ENCODE measurements at places on chromosomes 3 and 15.

- no peak for DNase-seq
These were observed 3.0 kb downstream of the TRAK1 start for GRCh38 chr3:42094128-42094527.

DNA sequence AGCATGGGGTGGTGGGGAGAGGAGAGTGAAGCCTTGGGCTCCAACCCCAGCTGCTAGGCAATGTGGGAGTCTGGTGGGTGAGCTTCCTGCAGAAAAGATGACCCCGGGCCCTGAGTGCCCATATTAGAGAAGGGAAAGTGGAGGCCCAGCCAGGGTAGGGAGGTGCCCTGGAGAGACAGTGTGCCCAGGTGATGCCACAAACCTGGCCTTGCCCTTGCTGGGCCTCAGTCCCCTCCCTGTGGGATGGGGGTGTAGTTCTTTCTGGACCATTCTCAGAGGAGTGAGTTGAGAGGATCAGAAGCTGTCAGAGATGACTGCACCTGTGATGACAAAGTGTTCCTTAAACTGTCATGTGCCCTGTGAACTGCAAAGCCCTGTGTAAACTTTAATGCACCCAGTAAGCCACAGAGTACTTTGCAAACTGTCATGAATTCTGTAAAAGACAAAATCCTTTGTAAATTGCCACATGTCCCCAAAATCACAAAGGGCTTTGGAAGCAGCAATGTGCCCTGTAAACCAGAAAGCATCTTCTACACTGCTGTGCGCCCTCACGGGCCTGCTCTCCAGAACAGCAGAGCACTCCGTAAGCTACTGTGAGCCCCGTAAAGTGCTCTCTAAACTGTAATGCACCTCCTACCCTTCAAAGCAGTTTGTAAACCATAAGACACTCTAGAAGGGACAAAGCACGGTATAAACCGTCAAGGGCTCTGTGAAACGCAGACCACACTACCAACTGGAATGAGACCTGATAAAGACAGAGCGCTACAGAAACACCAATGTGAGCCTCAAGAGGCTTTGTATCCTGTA lies 51.3 kb upstream of the FGD5 start:
- no peak for DNase-seq

DNA sequence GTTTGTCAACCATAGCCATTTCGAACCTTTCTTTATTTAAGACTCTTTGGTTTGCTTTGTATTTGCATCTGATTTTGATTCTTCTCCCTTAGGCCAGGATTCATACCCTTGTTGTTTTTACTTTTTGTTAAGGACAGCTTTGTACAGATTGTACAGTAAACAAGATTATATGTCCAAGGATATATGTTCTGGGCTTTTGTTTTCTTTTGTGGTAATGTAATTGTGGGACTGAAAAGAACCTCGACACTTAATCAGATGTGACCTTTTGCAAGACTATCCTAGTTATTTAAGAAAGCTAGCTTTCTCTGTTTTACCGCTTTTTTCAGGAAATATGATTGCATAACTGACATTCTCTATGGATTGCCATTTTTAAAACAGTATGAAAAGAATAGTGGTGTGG lies 67.0 kb upstream of the SAMMSON start:
- no peak for DNase-seq

DNA sequence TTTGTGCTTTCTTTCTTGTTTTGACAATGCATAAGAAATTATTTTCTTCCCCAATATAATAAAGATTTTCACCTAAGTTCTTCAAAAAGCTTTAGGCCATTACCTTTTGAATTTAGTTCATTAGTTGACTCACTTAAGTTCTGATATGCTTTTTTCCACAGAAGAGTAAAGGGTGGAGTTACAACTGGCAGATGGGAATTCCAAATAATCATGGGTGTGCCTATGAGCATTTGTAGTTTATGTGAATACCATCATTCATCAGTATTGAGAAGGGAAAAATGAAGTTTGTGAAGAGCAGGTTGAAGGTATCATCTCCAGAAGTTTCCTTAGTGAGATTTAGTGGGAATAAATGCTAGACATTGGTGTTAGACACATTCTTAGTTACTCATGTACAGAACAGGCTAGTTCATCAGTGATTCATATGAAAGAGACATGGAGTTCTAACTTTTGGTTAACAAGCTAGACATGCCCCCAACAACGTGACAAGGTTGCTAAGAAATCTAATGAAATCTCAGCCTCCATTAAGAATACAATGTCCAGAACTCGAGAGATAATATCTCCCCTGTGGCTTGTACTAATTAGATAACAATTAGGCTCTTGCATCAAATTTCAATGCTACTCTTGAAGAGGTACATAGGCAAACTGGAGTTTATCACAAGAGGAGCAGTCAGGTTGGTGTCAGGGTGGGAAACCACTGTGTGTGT lies 16.9 kb upstream of the ALCAM start:
- DNase-seq, result no peak

GRCh38 chr15:64216730-64217428 lies 54.1 kb upstream of the PPIB start:
- DNase-seq, result no peak

DNA sequence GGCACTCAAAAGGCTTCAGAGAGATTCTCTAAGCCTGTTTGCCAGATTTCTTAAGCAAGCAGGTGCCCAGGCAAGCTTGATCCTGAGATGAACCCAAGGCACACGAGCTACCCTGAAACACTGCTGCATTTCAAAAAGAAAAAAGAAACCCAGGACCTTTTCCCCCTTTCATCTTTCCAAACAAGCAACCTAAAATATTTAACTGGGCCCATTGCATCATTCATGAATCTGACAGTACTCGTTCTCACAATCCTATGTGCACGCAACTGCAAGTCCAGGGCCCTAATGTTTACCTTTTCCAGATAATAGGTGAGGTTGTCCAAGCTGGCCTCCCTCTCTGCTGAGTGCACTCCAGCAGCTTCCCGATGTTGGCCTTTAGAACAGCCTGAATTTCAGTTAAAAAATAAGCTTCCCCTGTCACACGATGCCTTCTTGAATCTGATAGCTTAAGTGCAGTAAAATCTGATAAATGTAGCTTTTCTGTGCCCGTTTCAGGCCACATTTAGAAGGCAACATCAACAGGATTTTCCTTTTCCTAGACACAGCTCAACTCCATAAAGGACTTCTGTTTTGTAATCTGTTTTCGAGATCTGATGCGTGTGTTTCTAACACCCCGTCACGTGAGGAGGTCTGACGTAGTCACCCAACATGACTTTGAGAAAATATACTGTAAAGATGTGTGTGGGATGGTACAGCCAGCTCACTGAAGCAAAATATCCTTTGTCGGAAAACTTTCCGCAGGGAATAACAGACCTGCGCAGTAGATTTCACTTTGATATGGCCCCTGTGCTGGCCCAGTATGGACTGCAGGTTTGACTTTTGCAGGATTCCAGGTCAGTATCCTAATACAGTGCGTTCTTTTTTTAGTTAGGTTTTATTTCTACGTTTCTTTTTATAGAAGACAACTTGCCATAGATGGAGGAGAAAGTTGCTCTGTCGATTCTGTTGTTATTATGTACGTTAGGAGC lies 55.1 kb upstream of the RASA2 start:
- no peak for DNase-seq

GRCh38 chr3:160486459-160486869 lies 36.9 kb upstream of the TRIM59 start:
- no peak for DNase-seq

- DNase-seq, result no peak
These were observed 127.6 kb downstream of the SMAD6 start for GRCh38 chr15:66829551-66830121.

DNA sequence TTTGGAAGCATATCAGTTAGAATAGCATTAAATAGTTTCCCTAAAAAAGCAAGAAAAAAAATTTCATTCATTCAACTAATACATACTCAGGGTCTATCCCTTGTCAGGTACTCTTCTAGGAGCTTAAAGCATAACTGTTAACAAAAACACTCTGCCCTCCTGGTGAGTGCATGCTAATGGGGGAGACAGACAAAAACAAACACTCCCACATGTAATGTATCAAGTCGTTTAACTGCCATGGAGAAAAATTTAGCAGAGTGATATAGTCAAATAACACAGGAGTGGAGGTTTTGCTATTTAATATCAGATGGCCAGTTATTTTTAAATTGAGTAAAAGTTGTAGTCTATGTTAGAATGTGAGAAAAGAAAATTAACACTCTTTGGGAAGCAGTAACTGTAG lies 254.5 kb upstream of the RARB start:
- no peak for DNase-seq

GRCh38 chr3:152480282-152480953 lies 211.7 kb downstream of the MBNL1 start:
- no peak for DNase-seq

DNA sequence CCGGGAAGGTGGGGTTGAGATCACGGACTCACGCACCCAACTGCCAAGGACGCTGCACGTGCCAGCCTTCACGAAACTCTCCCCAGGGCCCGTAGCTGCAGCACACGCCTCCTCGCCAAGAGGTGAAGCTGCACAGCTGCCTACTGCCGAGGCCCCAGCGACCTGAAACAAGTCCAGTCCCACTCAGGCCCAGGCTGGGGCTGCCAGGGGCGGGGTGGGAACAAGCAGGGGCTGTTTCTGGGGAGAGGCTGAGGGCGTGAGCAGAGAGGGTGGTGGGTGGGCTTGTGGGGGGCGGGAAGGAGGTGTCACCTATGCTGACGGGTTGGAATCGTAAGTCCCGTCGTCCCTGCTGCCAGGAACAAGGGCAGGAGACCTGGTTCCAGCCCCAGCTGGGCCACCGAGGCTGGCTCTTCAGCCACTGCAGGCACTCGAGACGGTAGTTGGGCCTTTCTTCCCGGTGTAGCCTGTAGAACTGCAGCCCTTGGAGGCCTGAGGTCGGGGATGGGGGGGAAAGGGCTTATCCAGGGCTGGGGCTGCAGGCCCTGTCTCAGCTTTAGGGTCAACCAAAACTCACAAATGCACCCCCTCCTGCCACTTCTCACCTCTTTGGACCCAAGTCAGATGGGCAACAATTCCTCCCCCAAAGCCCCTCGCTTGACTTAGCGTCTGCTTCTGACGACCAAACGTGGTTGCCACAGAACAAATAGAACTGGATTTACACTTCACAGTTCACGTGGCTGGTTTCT lies 44.4 kb downstream of the MUC20 start:
- DNase-seq, result no peak

- no peak for DNase-seq
These were observed 91.5 kb downstream of the IL1RAP start for GRCh38 chr3:190605385-190605784.

DNA sequence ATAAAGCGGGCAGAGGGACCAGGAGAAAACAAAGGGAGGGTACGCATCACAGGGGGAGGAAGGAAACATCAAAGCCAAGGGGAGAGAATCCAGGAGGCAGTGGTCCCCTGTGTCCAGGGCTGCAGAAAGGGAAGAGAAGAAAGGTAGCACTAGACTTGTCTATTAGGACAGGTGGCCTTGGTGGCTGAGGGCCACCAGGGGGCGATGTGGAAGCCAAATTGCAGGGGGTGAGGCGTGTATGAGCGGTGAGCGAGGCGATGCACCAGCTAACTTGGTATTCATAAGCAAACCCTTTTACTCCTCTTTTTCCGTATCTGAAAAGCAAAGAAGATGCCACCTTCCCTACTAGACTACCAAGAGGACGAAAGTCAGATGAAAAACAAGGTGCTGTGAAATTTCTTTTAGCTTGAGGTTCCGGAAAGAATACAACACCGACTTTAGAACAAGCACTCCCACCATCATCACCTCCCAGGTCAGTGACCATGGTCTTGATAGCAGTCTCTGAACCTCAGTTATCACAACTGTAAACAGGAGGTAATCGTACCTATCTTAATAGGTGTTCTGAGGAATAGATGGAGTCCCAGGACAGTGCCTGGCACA lies 654.4 kb upstream of the ADAMTS9 start:
- DNase-seq, result peak; percentile 22

DNA sequence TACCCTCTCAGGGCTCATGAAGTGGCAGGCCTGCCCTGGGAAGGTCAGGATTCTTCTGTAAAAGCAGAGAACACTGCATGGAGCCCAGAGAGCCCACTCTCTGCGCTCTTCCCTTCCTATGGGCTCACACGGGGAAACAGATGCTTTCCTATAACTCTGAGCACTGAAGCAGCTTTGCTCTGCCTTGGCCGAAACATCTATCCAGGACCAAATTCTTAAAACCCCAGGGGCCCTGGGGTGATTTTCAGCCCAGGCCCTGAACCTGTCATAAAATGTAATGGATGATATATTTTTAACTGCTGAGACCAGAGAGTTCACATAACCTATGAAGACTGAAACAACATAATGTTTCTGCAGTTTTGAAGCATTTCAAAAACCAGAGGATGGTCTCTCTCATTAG lies 249.9 kb upstream of the CTDSPL start:
- DNase-seq, result no peak

GRCh38 chr3:166889241-166889640 lies 490.9 kb downstream of the ZBBX start:
- DNase-seq, result no peak

- DNase-seq, result no peak
These were observed 109.9 kb downstream of the TBC1D5 start for GRCh38 chr3:17632401-17633100.

GRCh38 chr15:72230197-72231065 lies 559 bp downstream of the PKM start:
- DNase-seq, result peak; percentile 86

- no peak for DNase-seq
These were observed 17.4 kb downstream of the MAP2K1 start for GRCh38 chr15:66404122-66404521.

- no peak for DNase-seq
These were observed 90.0 kb downstream of the FSIP1 start for GRCh38 chr15:39692356-39693327.

DNA sequence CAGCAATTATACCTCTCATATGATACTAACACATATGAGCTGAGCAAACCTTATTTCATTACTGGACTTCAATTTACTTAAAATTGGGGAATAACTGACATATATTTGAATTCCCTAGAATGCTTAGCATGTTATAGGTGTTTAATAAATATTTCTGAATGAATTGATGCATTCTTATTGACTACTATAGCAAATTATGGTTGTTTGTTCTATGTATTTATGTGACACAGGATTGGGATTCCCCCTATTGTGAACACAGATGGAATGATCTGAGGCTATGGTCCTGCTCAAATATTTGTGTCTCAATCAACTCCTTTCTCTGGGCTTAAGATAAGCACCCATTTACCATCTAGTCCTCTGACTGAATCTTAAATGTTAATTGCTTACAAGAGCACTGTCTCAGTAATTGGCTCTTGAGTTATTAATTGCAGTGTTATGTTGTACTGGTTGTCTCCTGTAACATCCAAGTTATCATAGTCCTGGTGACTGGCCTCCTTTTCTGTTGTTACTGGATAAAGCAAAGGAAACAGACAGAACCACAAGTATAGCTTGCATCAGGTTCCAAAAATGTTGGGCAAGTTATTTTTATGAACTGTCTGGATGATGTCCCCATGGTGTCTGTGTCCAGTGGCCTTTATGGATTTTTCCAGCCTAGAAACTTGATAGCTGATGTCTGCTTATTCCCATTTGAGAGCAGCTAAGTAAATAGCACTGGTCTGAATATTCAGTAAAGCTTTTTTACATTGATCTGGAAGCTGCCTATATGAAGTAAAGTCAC lies 2.3 kb upstream of the UACA start:
- no peak for DNase-seq

GRCh38 chr3:52403955-52404354 lies 40.9 kb downstream of the SEMA3G start:
- DNase-seq, result no peak
